Cerebellar nuclear complex (tissue), 1 donor: ENCODE measurements at places on chromosomes 2 and 18.

- DNase-seq, result no peak
Observed at GRCh38 chr2:12554224-12555011, 162.3 kb upstream of the TRIB2 start.

- no peak for DNase-seq
Observed at GRCh38 chr2:8380566-8380965, 301.3 kb upstream of the ID2 start.

DNA sequence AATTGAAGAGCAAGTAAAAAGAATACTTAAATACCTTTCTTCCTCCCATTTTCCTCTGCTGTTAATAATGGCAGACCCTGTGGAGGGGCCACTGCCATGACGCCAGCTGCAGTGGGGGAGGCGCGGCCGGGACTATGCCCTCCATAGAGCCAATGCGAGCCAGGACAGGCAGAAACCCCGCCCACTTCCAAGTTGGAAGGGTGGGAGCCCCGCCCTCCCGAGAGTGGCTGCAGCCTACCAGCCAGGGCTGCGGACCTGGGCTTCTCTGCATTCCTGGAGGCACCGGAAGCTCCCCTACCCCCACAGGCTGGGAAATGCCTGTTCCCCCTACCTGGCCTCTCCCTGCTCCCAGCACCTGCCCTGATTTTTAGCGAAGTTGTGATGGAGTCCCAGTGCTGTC is 439.4 kb upstream of the CDH19 start:
- no peak for DNase-seq

GRCh38 chr2:126674075-126674744 is 18.3 kb downstream of the GYPC start:
- no peak for DNase-seq

- DNase-seq, result no peak
Observed at GRCh38 chr18:22745966-22746365, 187.2 kb upstream of the RBBP8 start.

- no peak for DNase-seq
Observed at GRCh38 chr2:27212626-27213471, 781 bp upstream of the SLC5A6 start.

DNA sequence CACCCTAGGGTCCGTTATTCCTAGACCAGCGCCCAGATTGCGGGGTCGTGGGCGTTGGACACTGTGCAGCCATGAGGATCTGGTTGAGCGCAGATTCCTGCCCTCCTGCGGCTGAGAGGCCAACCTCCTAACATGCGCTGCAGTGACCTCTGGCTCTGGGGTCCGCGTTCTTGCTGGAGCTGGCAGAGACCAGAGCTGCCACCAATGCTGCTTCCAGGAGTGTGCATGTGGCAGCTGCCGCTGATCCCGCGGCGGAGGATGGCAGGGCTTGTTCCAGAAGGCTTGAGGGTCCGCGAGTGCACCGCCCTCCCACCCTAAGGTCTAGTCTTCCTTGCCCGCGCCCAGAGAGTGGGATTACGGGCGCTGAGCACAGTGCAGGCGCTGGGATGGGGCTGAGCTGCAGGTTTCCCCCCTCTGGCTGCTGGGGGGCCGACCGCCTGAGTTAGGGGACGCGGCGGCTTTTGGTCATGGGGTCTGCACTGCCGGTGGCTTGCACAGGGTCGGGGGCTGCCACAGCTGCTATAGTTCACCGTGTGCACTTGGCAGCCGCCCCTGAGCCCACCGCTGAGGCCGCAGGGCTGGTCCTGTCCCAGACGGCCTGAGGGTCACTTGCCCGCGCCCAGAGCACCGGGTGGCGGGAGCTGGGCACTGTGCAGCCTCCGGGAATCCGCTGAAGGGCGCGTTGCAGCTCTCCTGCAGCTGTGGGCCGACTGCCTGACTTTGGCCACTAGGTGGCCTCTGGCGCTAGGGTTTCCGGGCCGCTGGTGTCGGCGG is 145.9 kb downstream of the CCDC74A start:
- DNase-seq, result no peak

DNA sequence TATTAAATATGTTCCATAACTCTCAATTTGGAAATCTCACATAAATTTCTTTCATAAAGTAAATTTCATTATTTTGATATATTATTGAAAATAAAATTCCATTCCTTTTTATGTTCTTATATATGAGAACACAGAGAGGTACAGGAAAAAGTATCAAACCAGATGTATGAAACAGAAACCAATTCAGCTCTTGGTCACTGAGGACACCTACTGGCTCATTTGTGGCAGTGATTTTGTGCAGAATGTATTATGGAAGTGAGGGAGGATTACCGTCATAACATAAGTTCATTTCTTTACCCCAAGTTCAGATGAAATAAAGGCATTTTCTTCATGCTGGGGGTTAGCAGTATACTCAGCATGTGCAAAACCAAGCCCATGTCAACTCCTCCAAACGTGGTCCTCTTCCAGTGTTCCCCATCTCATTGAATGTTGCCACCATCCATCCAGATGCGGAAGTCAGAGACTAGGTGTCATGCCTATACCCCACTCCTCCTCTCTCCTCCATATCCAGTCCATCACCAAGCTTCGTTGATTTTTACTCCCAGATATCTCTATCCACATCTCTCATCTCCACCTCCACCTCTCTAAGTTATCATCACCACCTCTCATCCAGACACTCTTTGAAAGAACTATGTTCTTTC is 41.7 kb upstream of the MALL start:
- no peak for DNase-seq

- no peak for DNase-seq
Observed at GRCh38 chr2:46428911-46429436, 50.4 kb upstream of the TMEM247 start.

DNA sequence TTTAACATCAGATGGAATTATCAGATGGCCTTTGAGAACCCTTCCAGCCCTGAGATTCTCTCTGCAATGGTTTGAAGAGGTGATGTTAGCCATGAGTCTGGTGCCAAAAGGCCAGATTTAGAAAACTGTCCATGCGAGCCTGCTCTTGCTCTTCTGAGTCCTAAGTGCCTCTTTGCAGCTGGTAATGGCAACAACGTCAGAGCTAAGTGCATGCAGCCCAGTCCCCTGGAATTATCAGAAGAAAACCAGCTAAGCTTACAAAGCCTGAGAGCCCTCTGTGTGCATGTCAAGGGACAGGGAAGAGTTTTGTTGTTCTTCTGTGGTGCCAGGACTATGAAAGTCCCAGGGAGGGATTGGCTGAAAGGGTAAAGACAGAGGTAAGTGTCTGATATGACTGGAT is 89.8 kb downstream of the LOXHD1 start:
- DNase-seq, result no peak

DNA sequence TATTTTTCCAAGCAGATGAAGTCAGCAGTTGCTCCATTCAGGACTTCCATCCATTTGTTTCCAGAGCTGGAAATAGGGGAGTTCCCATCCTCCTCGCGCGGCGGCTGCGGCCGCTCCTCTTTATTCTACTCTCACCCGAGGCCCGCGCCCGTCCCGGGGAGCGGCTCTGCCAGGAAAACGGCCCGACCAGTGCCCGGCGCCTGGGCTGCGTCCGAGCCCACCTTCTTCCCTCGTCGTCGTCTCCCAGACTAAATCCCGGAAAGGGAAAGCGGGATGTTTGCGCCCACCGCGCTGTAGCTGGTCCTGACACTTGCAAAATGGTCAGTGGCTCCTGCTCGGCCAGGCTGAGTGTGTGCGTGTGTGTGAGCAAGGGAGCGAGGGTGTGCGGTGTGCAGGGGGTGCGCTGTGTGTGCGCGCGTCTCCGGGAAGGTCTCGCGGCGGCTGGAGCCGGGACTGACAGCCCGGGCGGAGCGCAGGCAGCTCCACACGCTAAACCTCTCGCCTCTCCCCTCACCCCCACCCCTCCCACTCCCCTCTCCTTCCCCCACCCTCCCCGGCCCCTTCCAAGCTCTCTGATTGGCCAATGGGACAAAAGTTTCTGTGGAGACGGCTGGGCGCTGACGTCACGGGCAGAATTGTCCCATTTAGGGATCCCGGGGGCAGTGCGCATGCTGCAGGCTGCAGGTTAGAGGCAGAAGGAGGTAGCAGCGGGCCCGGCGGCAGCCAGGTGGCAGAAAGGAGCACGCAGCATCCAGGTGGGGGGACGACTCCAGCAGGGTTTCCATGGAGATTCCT is at the start of gene NOL4:
NOL4 (minus strand) TSS at position 491 of the 795 bp plus-strand sequence. CDS start 1,660 bp downstream, outside the sequence.
- peak; percentile 90 for DNase-seq

GRCh38 chr2:180006231-180006630 is 866 bp downstream of the CWC22 start:
- DNase-seq, result no peak

- DNase-seq, result no peak
Observed at GRCh38 chr2:177709986-177710401, 317.4 kb downstream of the AGPS start.

DNA sequence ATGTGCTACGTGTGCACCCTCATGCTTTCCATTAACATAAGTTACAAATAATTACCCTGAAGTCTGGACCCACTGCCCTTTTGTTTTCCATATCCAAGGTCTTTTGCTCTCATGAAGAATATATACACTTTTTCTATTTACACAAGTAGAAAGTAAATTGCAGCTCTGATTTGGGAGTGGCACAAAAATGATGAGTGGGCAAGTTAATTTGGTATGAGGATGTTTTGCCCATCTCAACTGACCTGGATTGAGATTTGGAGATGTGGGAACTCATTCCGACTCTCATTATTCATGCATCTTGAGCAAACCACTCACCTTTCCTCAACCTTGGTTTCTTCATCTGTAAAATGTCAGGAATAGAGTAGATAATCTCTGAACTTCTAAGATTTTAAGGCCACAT is 53.6 kb upstream of the TMEM17 start:
- DNase-seq, result no peak

- peak; percentile 22 for DNase-seq
Observed at GRCh38 chr2:178008636-178009289, 63.8 kb downstream of the PDE11A start.

DNA sequence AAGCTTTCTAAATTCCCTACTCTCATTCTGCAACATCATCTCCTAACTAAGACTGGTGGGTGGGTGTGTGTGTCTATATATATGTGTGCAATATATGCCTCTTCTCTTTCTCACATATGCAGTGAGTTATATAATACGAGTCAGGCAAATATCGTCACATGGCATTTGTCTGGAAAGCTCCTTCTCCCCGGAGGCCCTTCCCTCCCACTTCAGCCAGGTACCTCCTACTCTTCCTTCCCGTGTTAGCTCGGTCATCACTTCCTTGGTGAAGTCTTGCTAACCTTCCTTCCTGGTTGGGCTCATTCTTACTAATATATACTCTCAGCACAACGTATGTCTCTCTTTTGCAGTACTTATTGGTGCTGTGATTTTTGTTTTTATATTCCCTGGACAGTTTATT is 66.4 kb upstream of the NCK2 start:
- no peak for DNase-seq

DNA sequence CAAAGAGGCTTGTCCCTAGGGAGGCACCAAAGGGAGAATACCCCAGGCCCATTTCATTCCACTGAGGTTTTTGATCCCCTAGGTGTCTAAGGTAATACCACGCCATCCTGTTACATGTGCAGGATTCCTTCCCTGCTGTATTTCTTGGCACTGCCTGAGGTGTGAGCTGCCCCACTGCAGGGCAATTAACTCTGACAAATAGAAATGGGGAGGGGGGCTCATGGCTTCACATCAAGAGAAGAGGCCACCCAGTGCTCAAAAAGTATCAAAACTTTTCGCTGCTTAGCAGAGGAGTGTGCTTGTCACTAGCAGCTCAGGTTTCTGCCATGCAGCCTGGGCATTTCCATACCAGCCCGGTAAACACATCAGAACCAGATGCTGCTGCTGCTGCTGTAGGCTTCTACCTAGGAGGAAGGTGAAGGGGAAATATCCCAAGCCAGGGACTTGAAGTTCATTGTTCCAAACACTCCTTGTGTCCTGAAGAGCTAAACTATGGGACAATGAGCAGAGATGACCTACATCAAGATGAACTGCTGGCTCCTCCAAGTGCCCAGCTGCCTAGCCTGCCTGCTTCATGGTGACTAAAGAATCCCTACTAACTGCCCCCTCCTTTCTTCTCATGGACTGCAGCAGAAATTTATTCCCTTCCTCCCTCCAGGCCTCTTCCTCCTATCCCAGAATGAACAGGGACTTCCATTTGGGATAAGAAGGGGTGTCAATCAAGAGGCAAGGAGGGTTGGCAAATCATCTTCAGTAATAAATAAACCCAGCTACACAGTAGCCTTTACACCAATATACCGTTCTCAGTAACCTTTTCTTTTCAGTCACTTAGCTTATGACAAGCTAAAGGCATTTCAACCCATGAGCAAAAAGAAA is 16.4 kb downstream of the POU3F3 start:
- DNase-seq, result no peak

DNA sequence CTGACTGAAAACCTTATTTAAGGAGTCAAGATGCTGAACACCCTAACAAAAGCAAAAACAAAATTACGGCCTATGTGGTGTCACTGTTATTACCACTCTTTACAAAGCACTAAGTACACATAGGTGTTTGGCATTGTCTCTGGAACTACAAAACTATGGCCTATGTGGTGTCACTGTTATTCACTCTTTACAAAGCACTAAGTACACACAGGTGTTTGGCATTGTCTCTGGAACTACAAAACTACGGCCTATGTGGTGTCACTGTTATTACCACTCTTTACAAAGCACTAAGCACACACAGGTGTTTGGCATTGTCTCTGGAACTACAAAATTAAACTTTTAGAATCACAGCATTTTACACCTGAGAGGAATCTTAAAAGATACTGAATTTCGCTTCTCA is 47.4 kb downstream of the SLC35F5 start:
- DNase-seq, result no peak

DNA sequence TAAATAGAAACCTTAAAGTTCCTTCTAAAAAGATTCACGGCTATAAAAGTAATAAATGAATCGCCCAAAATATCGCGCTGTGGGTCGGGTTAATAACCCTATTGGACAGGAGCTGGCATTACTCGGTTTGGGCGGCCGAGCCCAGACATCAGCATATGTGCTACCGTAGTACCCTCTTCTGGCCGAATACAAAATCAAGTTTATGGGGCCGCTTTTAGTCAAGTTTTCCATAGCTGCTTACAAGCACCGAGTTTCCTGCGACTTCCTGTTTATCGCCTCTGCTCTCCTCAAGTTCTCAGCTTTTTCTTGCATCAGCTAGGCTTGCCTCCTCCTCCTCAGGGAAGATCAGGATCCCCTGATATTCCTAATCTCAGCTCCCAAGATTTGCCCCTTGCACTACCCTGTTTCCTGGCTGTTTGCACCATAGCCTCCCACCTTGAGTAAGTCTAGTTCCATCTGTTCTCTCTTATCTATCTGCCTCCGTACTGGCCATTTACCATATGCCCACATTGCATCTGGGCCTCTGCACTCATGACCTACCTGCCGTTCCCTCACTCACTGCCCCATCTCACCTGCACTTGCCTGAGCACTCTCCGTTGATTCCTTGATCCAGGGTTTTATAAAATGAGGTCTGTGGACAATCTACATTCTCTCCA is 56.1 kb downstream of the SLC35F5 start:
- no peak for DNase-seq

GRCh38 chr2:238509151-238509835 is 82.6 kb downstream of the ASB1 start:
- no peak for DNase-seq
